GM13977 (cell line): ENCODE measurements at places on chromosomes 12 and 14.

GRCh38 chr12:21888276-21888863, 52.9 kb downstream of the ABCC9 start:
- DNase-seq, result no peak

- no peak for DNase-seq
Measured at GRCh38 chr12:45587877-45588533, 141.5 kb upstream of the ARID2 start.

DNA sequence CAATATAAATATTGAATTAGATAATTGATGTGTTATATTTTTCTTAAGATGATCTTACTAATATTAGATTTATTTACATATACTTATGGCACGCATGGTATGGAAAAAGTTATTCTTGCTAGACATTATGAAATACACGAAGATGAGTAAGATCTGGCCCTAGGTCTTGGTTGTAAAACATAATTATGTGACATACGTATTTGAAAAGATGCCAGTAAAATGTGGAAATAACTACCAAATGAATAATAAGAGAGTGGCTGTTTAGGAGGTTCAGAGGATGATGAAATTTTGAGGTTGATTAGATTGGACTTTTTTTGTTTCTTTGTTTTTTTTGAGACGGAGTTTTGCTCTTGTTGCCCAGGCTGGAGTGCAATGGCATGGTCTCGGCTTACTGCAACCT, 41.3 kb downstream of the FANCM start:
- DNase-seq, result no peak

GRCh38 chr14:35213869-35214387, 78.3 kb upstream of the PSMA6 start:
- DNase-seq, result no peak

- DNase-seq, result no peak
Measured at GRCh38 chr14:68104518-68104917, 284.9 kb downstream of the RAD51B start.

- peak; percentile 61 for DNase-seq
Measured at GRCh38 chr12:71415336-71416231, 24.0 kb upstream of the LGR5 start.

- no peak for DNase-seq
Measured at GRCh38 chr14:95941897-95942296, 65.3 kb downstream of the TUNAR start.

DNA sequence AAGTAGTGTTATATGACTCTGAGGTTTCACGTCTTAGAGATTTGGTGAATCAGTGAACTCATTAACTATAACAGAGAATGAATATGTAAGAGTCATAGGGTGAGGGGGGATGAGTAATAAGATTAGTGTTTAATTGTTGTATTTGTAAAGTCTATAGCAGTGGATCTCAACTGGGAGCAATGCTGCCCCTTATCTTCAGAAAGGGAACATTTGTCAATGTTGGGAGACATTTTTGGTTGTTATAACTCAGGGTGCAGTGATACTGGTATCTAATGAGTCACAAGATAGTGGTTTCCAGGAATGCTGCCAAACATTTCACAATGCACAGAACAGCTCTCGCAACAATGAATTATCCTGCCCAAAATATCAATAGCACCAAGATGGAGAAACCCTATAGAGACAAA, 1193.7 kb downstream of the GALC start:
- DNase-seq, result no peak

DNA sequence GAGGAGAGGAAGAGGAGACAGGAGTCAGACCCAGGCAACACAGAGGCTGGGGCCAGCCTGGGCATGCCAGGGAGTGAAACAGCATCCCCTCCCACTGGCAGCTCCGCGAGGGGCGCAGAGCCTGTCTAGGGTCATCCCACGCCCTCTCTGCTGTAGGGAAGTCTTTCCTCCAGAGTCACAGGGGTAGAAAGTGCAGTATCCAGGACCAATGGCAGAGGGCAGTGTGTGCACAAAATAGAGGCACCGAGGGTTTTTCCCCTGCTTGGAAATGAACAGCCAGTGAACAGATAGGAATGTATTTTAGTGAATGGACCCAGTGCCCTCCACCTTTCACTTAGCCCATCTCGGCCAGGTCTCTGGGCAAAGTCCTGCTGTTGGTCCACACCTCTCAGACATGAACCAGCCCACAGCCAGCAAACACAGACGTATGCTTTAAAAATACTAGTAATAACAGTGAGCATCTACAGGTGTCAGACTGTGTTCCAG, 9.4 kb upstream of the KRT74 start:
- peak; percentile 75 for DNase-seq

DNA sequence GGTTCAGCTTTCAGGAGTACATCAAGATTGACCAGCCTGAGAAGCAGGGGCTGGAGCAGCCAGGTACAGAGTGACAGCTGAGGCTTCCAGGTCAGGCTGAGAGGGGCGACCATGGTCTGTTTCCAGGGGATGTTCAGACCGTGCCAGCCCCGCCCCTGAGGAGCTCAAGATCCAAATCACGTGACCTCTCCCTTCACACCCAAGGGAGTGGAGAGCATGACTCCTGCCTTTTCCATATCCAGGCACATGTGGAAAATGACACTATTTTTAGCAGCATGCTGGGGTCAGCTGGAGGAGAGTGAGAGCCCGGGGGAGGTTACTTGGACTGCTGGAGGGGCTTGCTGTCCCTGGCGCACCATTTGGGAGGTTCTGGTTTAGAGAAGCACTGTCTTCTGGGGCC, 92.7 kb downstream of the B4GALNT3 start:
- DNase-seq, result no peak

DNA sequence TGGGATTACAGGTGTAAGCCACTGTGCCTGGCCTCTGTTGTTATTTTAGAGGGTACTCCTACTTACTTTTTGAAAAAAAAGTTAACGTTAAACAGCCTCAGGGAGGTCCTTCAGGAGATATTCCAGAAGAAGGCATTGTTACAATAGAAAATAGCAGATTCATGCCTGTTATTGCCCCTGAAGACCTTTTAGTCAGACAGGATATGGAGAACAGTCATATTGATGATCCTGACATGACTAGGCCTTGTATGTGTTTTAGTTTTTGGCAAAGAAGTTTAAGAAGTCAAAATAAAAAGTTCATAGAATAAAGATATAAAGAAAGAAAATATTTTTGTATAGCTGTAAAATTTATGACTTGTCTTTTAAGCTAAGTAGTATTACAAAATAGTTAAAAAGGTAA, 45.3 kb downstream of the WASHC3 start:
- DNase-seq, result no peak

- no peak for DNase-seq
Measured at GRCh38 chr12:31759632-31760459, 31.0 kb upstream of the AMN1 start.

- DNase-seq, result no peak
Measured at GRCh38 chr12:75747572-75748021, 236.2 kb upstream of the KRR1 start.

DNA sequence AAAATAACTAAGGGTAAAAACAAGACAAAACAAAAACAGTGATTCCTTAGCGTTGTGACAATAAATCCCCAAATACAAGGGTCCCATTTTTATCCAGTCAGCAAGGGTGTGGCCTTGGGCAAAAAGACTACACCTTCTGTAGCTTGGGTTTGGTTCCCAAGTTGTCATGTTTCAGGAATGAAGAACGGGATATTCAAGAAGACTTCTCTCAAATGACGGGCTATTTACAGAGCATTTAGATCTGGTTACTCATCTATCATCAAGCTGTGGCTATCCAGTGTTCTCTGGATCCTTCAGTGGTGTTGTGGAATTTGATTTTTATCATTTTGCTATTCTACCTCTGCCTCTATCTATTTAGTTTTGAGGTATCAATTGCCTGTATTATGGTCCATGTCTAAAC, 219.7 kb downstream of the SLC25A21 start:
- DNase-seq, result no peak
